HCT116 (cell line): ENCODE measurements at places on chromosomes 1 and 21.
A peak's percentile ranks its signal among the peaks of the same experiment; 100 is the strongest.

- no peak for DNase-seq
These were observed 18.6 kb upstream of the HSPG2 start for GRCh38 chr1:21955501-21956281.

- no peak for DNase-seq
These were observed 45.1 kb downstream of the GRIK3 start for GRCh38 chr1:36989241-36989640.

GRCh38 chr1:54581621-54582035 is 33.6 kb downstream of the ACOT11 start:
- DNase-seq, result peak; percentile 29

GRCh38 chr1:160394673-160395072 is 5.7 kb upstream of the VANGL2 start:
- no peak for DNase-seq

DNA sequence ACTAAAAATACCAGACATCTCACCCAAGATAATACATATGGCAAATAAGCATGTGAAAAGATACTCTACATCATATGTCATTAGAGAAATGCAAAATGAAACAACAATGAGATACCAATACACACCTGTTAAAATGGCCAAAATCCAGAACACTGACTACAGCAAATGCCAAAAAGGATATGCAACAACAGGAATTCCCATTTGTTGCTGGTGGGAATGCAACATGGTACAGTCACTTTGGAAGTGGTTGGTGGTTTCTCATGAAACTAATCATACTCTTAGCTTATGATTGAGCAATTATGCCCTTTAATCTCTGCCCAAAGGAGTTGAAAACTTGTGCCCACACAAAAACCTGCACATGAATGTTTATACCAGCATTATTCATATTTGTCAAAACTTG is 6.4 kb upstream of the RGS2 start:
- no peak for DNase-seq

- no peak for DNase-seq
These were observed 14.3 kb upstream of the ALG14 start for GRCh38 chr1:95086949-95087533.
